Putamen (tissue), 1 donor: ENCODE measurements at places on chromosomes 12 and 14.

DNA sequence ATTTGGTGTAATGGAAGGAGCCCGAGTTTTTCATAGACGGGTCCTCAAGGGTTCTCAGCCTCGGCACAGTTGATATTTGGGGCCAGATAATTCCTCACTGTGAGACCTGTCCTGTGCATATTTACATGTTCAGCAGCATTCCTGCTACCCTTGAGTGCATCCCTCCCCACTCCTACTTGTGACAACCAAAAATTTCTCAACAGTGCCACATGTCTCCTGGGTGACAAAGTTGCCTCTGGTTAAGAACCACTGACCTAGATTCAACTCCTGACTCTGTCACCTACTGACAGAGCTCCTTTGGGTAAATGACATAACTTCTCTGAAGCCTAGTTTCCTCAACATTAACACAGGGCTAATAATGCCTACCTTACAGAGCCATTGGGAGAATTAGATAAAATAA is 60.4 kb downstream of the TTC9 start:
- no peak for DNase-seq

DNA sequence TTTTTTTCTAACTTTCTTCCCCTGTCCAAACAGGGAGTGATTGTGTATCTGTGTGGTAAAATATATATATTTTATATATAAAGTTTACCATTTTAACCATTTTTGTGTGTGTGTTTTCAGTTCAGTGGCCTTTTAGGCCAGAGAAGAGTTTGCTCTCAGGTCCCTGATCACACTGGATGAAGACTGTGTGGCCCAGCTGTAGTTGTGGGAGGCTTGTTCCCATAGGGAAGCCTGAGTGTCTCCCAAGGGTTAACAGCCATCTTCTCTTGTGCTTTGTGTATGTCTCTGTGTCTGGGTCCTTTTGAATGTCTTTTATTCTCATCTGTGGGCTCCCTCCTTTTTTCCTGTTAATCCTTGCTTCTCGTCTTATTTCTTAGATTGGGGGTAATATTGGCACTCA is 23.4 kb downstream of the CGRRF1 start:
- no peak for DNase-seq

- no peak for DNase-seq
These were observed 81.7 kb downstream of the TNFAIP2 start for GRCh38 chr14:103204852-103205540.

- DNase-seq, result peak; percentile 64
These were observed 172.7 kb downstream of the CAND1 start for GRCh38 chr12:67441736-67442346.

- no peak for DNase-seq
These were observed 325.5 kb downstream of the DPF3 start for GRCh38 chr14:72568296-72568992.

GRCh38 chr14:103408491-103409155 is 23.4 kb downstream of the MARK3 start:
- no peak for DNase-seq
